Panc1 (cell line): ENCODE measurements at places on chromosomes 2 and 18. TPM values are rescaled to one million over a fixed set of nuclear protein-coding genes. Genes with fewer than 3 reads are reported as not detected.

GRCh38 chr2:943821-944220, 6.8 kb upstream of the SNTG2 start:
- H3K27ac ChIP-seq, result no peak overlapping the region
- no peaks in the 10 kb centered on the region for H3K36me3 ChIP-seq
- H3K4me1 ChIP-seq, result no peaks in the 10 kb centered on the region
- H3K4me3 ChIP-seq, result no peak overlapping the region
- H3K27me3 ChIP-seq, result no peaks in the 10 kb centered on the region

GRCh38 chr2:237181844-237182243, 96.2 kb downstream of the COPS8 start:
- DNase-seq, result no peak
- no peak overlapping the region for H3K4me3 ChIP-seq
- peak overlapping the region; percentile 84; the same call in 1 of the 2 replicates for H3K27ac ChIP-seq
- peaks cover 15% of the 10 kb centered on the region for H3K4me1 ChIP-seq
- no peaks in the 10 kb centered on the region for H3K36me3 ChIP-seq

GRCh38 chr2:216574586-216574985, 58.6 kb upstream of the IGFBP2 start:
- H3K36me3 ChIP-seq, result no peaks in the 10 kb centered on the region
- H3K27ac ChIP-seq, result no peak overlapping the region
- no peak for DNase-seq
- H3K4me3 ChIP-seq, result no peak overlapping the region
- no peaks in the 10 kb centered on the region for H3K4me1 ChIP-seq
- no peaks in the 10 kb centered on the region for H3K27me3 ChIP-seq

- H3K27ac ChIP-seq, result no peak overlapping the region
- H3K4me1 ChIP-seq, result no peaks in the 10 kb centered on the region
- H3K4me3 ChIP-seq, result no peak overlapping the region
- H3K36me3 ChIP-seq, result no peaks in the 10 kb centered on the region
Measured at GRCh38 chr2:98148595-98149332, 61.8 kb downstream of the VWA3B start.

- no peaks in the 10 kb centered on the region for H3K36me3 ChIP-seq
- no peaks in the 10 kb centered on the region for H3K27me3 ChIP-seq
Measured at GRCh38 chr2:132780651-132781050, 110.6 kb upstream of the LYPD1 start.

Gene STPG4
- total RNA-seq, result 0.36 TPM

DNA sequence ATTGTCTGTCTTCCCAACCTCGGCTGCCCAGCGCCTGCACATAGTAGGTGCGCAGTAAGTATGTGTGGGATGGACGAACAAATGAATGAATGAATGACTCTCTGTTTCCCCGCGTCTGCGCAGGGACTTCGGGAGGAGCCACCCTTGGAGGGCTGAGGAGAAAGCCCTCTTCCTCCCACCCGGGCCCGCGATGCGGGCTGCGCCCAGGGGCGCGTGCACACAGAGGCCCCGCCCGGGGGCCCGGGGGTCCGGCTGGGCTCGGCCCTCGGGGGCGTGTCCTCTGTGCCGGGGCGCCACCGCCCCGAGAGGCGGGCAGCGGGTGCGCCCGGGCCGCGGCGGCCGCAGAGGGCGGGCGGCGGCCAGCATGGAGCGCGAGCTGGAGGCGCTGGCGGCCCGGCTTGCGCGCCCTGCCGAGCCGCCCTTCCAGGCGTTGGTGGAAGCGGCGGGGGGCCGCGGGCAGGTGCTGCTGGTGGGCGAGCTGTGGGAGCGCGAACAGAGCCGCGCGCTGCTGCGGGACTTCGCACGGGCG, at the start of gene C2orf72:
Gene C2orf72, plus strand, starts transcription at position 322 of the 529 bp plus-strand sequence. Its CDS starts 43 bp downstream, at position 365.
- H3K27ac ChIP-seq, result no peak within 1 kb of the TSS
- H3K4me1 ChIP-seq, result peaks cover 6% of the 10 kb centered on the region; the same call in 1 of the 2 replicates
- H3K27me3 ChIP-seq, result peaks cover 12% of the 10 kb centered on the region
- DNase-seq, result no peak

- no peaks in the 10 kb centered on the region for H3K27me3 ChIP-seq
- H3K27ac ChIP-seq, result no peak overlapping the region
- H3K36me3 ChIP-seq, result no peaks in the 10 kb centered on the region
Measured at GRCh38 chr18:2425426-2426317, 145.6 kb downstream of the METTL4 start.

Gene RAB27B
- total RNA-seq, result 3.9 TPM

DNA sequence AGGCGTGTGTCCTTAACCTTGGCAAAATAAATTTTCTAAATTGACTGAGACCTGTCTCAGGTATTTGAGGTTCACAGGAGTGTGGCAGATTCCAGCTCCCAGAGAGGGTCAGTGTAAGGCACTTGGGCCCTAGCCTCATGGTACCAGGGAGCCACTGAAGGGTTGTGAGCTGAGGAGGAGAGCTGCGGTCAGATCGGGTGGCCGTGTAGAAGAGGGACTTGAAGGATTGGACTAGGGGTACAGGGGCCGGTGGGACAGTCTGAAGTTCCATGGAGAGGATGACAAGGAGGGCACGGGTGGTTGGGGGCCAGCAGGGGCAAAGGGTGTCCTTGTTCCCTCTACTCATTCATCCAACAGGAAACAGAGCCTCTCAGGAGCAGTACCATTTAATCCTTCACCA, 327.0 kb upstream of the HS6ST1 start:
- no peak overlapping the region for H3K4me3 ChIP-seq
- DNase-seq, result no peak
- H3K4me1 ChIP-seq, result no peaks in the 10 kb centered on the region
- no peaks in the 10 kb centered on the region for H3K36me3 ChIP-seq
- H3K27me3 ChIP-seq, result no peaks in the 10 kb centered on the region
- no peak overlapping the region for H3K27ac ChIP-seq

DNA sequence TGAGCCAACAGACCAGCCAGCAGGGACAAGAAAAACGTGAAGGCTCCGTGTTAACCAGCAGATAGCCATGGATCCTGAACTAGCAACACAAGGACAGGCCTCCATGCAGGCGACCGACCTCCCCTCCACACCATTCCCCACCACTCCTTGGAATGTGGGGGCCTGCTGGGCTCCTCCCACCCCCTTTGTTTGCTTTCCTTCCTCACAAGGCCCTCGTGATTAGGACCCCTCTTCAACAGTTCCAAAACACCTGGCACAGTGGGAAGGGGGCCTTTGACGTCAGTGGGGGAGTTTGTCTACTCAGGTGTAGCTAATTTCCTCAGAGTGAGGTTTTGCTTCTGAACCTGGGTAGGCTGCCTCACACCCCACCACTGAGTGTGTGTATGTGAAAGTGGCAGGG, 37.8 kb downstream of the SLC14A2 start:
- no peaks in the 10 kb centered on the region for H3K27me3 ChIP-seq
- H3K27ac ChIP-seq, result no peak overlapping the region
- H3K36me3 ChIP-seq, result no peaks in the 10 kb centered on the region
- no peak overlapping the region for H3K4me3 ChIP-seq
- no peak for DNase-seq

DNA sequence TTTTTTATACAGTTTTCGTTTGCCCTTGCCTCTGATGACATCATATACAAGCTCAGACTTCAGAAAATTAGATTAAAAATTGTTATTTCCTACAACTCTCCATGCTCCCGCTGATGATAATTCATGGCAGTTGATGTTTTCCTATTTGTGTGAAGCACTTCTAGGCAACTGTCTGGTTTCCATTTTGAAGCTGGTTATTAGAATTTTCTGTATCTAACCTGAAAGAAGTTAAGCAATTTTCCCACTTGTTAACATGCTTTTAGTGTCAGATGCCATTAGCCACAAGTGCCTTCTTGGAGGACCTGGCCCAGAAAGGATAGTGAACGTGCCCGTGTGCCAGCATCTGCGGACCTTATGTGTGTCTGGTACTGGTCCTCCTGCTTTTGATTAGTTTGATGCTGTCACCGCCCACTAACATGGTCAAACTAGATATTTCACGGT, 347.6 kb upstream of the RAB12 start:
- H3K4me3 ChIP-seq, result no peak overlapping the region
- H3K4me1 ChIP-seq, result no peaks in the 10 kb centered on the region
- H3K27ac ChIP-seq, result no peak overlapping the region
- no peak for DNase-seq
- no peaks in the 10 kb centered on the region for H3K36me3 ChIP-seq

DNA sequence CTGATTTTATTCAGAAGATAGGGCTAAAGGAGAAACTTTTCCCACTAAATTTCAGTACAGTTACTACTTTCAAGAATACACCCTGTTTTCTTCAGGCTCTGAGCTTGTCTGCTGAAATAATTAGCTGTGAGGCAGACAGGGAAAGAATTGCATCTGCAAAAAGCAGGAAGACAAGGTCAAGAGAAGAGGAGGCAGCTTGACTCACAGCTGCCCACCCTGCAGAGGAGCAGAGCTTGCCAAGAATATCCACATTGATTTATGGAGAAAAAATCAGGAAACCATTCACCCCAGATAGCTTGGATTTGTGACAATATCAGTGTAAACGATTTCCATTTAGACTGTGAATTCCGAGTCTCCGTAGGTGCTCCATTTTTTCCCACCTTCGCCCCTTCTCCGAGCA, 49.0 kb downstream of the ACTR2 start:
- H3K27ac ChIP-seq, result no peak overlapping the region
- no peaks in the 10 kb centered on the region for H3K27me3 ChIP-seq
- peaks cover 8% of the 10 kb centered on the region for H3K36me3 ChIP-seq
- no peak for DNase-seq
- peaks cover 8% of the 10 kb centered on the region; the same call in 1 of the 2 replicates for H3K4me1 ChIP-seq

Gene REG3G
- total RNA-seq, result not detected

Gene PFN4
- total RNA-seq, result 1.3 TPM

Gene ABCG8
- 0.03 TPM for total RNA-seq

Gene HOXD3
- 1.8 TPM for total RNA-seq

DNA sequence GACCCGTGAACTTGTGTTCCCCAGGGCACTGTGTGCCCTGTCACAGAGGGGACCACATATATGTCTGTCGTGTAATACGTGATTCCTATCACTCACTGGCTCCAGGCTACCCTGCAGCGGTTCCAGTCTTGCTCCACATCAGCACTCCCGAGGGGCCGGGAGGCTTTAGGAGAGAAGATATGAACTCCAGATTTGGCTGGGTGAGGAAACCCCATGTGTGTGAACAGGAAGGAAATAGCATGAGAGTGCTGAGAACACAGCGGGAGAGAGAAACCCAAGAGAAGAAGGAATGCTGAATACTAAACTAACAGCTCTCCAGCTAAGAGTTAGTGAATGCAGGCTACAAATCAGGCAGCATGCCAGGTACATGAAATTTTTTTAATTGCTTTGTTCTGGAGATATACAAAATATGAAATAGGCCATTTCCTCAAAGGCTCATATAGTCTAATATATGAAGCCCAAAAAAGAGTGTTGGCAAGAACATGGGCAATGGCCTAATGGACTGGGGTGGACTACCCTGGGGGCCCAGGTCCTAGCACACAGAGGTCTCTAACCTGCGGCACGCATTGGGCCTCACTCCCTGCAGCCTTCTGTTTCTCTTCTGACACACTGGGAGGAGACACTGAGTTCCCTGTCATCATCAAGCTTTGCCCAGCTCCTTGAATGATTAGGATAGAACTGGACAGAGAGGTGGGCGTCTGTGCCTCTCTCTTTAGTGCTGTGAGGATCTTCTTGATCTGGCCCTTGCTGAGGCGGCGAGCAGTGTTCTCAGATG, 372.8 kb upstream of the RAB6C start:
- H3K4me1 ChIP-seq, result no peaks in the 10 kb centered on the region
- no peak overlapping the region for H3K4me3 ChIP-seq
- no peak for DNase-seq
- no peak overlapping the region for H3K27ac ChIP-seq
- no peaks in the 10 kb centered on the region for H3K27me3 ChIP-seq

- H3K27me3 ChIP-seq, result no peaks in the 10 kb centered on the region
- H3K36me3 ChIP-seq, result no peaks in the 10 kb centered on the region
- H3K27ac ChIP-seq, result peak overlapping the region; percentile 73
- DNase-seq, result no peak
Measured at GRCh38 chr2:231617059-231617926, 24.6 kb downstream of the TEX44 start.

- no peaks in the 10 kb centered on the region for H3K27me3 ChIP-seq
- no peaks in the 10 kb centered on the region for H3K36me3 ChIP-seq
- H3K4me1 ChIP-seq, result no peaks in the 10 kb centered on the region
- DNase-seq, result no peak
- H3K27ac ChIP-seq, result no peak overlapping the region
Measured at GRCh38 chr2:66095820-66096345, 339.0 kb upstream of the MEIS1 start.

Gene TGFA
- 1.7 TPM for total RNA-seq

DNA sequence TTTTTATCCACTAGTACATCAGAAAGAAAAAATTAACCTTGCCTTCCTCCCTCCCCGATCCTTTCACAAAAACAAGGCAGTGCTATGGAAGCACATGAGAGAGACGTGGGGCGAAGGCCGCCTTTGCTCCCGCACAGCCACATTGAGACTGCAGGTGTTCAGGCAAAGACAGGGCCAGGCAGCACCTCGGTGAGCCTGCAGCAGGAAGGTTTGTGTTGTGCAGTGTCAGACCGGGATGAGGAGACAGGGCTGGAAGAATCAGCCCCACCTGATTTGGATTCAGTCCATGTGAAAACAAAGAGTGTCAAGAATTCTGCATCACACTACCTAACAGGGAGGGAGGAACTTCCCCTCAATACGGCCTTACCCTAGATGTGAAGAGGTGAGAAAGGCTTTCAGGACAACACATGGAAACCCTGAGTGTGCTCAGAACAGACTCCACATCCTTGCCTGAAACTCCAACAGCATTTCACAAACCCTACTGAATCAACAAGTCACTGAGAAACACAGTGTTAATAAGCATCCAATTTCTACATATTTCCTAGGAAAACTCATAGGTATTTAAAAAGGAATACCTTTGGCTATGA, 59.6 kb downstream of the HDAC4 start:
- DNase-seq, result no peak
- no peaks in the 10 kb centered on the region for H3K4me1 ChIP-seq
- H3K27ac ChIP-seq, result no peak overlapping the region
- no peak overlapping the region for H3K4me3 ChIP-seq

GRCh38 chr2:43007901-43008300, 215.5 kb upstream of the HAAO start:
- H3K27ac ChIP-seq, result no peak overlapping the region
- no peaks in the 10 kb centered on the region for H3K27me3 ChIP-seq
- no peaks in the 10 kb centered on the region for H3K36me3 ChIP-seq
- H3K4me3 ChIP-seq, result no peak overlapping the region
- H3K4me1 ChIP-seq, result no peaks in the 10 kb centered on the region

GRCh38 chr2:38485734-38486133, 108.7 kb upstream of the ATL2 start:
- DNase-seq, result no peak
- no peak overlapping the region for H3K27ac ChIP-seq
- H3K4me1 ChIP-seq, result no peaks in the 10 kb centered on the region
- H3K4me3 ChIP-seq, result no peak overlapping the region

DNA sequence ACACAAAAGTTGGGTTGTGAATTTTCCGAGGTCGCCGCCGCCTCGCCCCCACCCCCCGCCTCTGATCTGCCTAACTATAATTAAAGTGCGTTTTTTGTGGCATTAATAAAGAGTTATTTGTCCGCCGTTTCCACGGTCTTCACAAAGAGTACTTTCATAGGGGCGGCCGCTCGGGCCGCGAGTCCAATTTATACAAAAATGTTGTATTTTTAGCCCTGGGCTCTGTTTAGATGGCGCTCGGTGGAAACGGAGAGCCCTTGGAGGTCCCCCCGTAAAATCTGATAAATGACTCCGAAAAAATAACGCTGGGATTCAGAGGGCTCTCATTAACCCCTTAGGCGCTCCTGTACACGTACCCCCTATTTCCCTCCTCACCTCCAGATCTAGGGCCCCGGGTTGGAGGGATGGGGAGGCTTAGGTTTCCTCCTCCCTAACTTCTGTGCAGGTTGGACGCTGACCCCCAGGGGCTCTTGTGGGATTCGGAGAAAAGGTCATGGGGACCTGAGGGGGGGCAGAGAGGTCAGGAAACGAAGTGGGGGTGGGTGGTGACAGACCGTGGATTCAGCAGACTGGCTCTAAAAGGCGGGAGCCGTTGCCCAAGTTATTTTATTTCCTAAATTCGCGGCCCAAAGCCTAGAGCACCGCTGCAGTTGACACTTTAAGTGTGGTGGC, 1.9 kb downstream of the CYP26B1 start:
- H3K4me1 ChIP-seq, result peaks cover 22% of the 10 kb centered on the region
- H3K4me3 ChIP-seq, result peak overlapping the region; percentile 52
